ENCODE measurements at places on chromosomes 11 and 22.

DNA sequence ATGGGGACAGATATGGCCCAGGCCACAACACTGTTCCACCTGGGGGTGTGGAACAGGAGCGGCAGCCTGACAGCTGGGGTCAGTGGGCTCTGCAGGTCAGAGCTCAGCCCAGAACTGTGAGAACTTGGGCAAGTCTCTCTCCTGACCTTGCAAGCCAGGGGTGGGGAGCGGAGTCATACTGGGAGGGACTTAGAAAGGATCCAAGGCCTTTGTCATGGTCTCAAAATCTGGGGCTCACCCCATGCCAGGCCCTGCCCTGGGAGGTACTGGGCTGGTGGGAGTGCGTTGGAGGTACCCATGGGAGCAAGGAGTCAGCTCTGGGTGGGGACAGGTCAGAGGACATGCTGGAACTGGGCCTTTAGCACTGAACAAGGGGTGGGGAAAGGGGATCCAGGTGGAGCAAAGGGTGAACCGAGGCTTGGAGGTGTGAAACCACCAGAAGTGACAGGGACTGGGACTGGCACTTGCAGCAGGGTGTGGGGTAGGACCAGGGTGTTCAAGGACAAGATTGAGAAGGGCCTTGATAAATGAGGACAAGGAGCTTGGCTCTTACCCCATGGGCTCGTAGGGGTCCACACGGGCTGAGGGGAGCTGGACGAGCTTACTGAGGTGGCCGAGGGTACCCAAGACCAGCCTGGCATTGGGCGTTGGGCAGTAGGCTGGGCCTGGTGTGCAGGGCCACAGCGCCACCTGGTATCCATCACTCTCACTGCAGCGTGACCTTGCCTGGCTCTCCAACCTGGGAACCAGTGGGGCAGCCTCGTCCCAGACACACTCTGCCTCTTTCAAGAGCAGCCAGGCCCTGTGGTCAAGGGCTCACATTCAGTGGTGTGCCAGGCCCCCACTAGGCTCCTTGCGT lies 7.4 kb upstream of the PMM1 start:
- DNase-seq = no peak

DNA sequence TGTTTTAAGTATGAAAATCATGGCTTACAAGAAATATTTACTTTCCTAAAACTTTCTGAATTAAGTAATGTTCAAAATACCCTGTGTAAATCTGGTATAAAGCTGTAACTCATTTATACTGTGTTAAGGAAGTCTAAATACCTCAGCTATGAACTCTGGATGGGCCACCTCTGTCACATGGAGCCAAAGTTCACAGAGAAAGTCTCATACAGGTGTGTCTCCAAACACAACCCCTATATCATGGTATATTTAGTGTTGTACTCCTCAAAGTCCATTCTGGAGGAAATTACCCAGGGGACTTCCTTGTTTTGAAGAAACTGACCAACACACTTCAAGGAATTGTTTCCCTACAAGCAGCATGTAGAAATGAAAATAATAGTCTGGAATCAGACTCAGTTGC lies 909.2 kb upstream of the TENM4 start:
- no peak for DNase-seq

DNA sequence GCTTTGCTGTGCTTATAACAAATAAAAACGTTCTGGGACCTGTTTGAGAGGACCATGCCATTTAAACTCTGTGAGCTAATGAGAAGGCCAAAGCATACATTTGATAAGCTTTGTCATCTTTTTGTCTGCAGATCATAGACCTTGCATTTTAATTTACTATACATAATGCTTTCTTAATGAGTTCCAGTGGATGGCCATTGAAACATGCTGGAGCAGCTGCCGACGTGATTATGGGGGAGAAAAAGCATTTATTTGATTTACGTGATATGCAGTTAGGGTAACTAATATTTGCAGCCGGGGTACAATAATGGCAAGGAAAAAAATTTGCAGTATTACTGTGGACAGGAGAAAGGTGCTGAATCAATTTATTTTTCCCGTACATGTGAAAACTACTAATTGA lies 240.2 kb downstream of the FAT3 start:
- no peak for DNase-seq

DNA sequence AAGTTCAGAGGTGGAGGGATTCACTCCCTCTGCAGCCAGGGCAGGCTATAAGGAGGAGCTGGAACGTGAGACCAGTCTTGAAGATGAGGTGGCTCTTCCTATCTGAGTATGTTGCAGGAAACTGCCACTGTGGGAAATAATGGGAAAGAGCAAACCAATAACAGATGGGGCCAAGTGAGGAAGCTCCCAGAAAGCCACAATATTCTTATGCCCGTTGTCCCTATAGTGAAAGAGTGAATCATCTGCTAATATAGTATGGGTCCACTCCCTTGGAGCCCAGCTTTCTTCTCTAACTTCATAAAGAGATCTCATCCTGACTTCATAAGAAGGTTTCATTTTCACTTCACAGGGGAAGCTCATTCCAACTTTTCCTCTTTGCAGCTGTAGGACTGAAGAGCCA lies 206.4 kb downstream of the BLID start:
- DNase-seq = no peak

GRCh38 chr11:71135112-71135511 lies 117.3 kb downstream of the SHANK2 start:
- DNase-seq = no peak

- DNase-seq = no peak
These were observed 599 bp downstream of the SIK3 start for GRCh38 chr11:117097389-117098268.

GRCh38 chr11:104618954-104619353 lies 279.3 kb downstream of the CASP12 start:
- no peak for DNase-seq

DNA sequence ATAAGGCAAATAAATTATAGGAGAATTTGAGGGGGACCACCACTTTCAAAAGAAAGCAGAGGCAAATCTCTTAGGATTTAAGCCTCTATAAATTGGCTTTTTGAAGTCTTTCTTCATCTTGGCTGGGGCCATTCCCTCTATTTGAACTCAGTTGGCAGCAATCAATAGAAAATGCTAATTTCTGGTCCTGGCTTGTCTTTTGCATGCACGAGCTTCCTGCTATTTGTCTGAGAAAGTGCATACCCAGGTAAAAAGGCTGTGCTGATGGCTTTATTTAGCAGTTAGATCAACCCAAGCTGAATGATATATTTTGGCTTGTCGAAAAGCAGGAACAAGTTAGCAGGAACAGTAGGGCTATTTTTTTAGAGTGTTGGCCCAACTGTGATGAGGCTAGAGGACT lies 64.1 kb upstream of the GRAMD1B start:
- DNase-seq = no peak

GRCh38 chr11:84899740-84900139 lies 727.4 kb downstream of the DLG2 start:
- peak; percentile 16 for DNase-seq

DNA sequence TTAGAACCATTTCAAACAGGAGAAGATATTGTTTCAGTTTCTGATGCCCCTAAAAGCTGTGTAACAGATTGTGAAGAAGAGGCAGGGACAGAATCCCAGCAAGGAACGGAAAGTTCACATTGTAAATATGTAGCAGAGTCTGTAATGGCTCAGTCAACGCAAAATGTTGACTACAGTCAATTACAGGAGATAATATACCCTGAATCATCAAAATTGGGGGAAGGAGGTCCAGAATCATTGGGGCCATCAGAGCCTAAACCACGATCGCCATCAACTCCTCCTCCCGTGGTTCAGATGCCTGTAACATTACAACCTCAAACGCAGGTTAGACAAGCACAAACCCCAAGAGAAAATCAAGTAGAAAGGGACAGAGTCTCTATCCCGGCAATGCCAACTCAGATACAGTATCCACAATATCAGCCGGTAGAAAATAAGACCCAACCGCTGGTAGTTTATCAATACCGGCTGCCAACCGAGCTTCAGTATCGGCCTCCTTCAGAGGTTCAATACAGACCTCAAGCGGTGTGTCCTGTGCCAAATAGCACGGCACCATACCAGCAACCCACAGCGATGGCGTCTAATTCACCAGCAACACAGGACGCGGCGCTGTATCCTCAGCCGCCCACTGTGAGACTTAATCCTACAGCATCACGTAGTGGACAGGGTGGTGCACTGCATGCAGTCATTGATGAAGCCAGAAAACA lies 40.8 kb downstream of the IGLL1 start:
- peak; percentile 93 for DNase-seq

DNA sequence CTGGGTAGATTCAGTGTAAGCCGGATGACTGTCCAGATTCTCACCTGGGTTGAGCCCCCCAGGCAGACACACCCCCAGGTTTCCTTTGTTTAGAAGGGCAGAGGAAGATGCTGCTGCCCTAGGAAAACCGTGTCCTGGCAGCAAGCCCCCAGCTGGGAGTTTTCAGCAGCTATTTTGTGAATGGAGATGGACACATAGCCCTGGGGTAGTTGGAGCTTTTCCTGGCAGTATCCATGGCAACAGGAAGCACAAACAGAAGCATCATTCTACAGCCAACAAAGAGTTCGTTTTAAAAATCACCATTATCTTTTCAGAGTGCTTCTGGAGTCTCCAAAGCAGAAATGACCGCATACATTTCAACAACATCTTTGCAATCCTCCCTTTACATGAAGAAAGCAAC lies 245.5 kb downstream of the BRD1 start:
- no peak for DNase-seq

GRCh38 chr11:121714351-121714750 lies 261.6 kb upstream of the SORL1-AS1 start:
- DNase-seq = no peak

- DNase-seq = no peak
These were observed 97.1 kb upstream of the CARD18 start for GRCh38 chr11:105236664-105237063.

GRCh38 chr11:110921742-110922521 lies 209.7 kb upstream of the ARHGAP20 start:
- no peak for DNase-seq

- DNase-seq = no peak
These were observed 65.5 kb downstream of the BMAL1 start for GRCh38 chr11:13343067-13343466.

DNA sequence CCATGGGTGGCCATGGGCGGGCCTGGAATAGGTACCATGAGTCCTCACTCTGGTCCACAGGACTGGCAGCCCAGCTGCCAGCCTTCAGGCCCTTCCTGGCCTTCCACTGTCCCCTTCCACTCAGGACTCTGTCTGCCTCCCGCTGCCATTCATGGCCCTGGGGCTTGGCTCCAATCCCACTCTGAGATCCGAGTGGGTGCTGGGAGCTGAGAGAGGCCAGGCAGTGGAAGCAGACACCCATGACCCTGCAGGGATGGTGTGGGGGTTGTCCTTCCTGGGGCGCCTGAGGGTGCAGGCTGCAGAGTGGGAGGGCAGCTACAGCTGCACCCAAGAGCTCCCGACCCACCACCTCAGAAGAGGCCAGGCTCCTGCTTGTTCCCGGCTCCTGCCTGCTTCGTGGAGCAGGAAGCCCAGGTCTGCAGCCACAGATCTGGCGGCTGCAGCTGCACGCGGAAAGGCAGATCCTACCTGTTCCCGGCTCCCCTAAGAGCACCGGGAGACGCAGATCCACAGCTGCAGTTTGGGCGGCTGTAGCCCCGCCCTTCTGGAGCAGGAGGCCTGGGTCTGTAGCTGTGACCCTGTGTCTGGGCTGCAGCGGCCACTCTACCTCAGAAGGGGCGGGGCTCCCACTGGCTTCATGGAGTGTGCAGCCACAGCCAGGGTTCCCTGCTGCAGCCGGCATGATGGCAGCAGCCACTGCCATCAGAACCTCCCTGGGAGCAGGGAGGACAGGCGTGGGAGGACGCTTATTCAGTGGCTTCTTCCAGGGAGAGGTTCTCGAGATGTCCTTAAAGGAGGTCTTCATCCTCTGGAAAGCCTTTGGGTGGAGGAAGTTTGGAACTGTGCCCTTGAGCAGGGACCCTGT lies 27.5 kb downstream of the IGHMBP2 start:
- DNase-seq = no peak

DNA sequence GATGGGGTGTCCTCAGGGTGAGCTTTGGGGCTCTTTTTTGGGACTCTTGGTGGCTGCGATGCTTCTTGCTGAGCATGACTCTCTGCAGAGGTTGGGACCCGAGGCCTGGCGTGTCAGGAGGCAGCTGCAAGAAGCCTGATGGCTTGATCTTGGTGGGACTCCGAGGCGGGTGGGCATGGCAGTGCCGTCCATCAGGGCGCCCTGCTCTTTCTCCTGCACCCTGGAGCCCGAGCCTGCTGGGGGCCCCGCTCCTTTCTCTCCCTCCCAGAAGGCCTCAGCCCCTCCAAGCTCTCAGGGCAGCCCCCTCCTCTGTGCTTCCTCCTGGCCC lies 432.7 kb downstream of the TBC1D22A start:
- no peak for DNase-seq

GRCh38 chr11:122190768-122191167 lies 74.8 kb upstream of the BLID start:
- DNase-seq = no peak

DNA sequence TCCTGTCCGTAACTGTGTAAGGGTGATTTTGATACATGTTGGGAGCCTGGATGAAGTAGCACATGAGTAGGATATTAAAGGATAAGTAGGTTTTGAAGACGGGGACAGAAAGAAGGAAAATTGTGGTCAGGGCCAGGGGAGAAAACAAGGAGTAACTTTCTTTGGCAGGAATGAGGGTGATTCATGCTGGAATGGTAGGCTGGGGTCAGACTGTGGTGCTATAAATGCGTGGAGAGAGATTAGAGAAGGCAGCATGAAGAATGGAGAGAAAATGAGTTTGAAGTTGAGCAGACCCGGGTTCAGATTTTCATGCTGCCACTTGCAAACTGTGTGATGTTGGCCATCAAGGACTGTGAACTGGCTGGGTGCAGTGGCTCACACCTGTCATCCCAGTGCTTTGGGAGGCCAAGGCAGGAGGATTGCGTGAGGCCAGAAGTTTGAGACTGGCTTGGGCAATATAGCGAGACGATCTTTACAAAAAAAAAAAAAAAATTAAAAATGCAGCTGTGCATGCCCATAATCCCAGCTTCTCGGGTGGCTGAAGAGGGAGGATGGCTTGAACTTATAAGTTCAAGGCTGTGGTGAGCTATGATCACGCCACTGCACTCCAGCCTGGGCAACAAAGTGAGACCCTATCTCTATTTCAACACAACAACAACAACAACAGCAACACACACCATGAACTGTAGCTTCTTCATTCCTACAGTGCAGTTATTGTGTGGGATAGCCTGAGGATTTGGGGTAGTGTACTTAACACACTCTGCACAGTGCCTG lies 22.3 kb downstream of the ZBTB16 start:
- DNase-seq = no peak

DNA sequence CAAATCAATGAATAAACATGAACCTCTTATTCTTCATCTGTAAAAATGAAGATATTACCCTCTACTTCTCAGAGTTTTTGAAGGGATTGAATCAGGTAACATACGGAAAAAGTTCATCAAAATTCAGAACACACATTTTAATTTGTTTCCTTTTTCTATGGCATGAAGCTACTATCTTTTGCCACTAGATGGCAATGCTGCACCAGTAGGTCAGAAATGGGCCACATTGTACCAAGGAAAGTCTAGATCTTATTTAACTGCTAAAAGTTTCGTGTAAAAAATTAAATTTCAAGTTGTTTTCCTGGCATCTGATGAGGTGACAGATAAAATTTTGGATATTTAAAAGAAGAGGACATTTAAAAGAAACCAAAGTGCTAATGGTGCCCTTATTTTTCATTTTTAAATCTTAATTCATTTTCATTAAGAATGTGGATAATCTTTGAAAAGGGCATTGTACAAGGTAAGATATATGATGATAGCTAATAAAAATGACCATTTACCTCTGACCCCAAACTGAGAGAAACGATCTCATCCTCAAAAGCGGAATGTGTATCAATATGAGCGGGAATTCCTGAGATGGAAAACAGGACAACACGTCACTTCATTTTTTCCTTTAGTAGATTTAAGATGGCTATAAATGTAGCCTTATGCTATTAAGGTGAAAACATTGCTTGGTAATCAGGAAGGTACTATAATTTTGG lies 16.1 kb downstream of the ALKBH8 start:
- DNase-seq = peak; percentile 28
